ENCODE measurements at places on chromosomes 12 and 14. TPM values are rescaled to one million over a fixed set of nuclear protein-coding genes. Genes with fewer than 3 reads are reported as not detected.

RNASE7 gene
- not detected for total RNA-seq

GCH1 gene
- total RNA-seq = 7.1 TPM

B4GALNT1 gene
- total RNA-seq = 0.35 TPM

MDGA2 gene
- total RNA-seq = 0.18 TPM

CYP46A1 gene
- under 0.01 TPM for total RNA-seq

RHOJ gene
- total RNA-seq = 65.8 TPM

LRP1-AS gene
- total RNA-seq = not detected

SLC39A5 gene
- not detected for total RNA-seq

FKBP3 gene
- total RNA-seq = 36.6 TPM

KLRD1 gene
- 0.20 TPM for total RNA-seq

HOXC6 gene
- total RNA-seq = not detected

TAS2R31 gene
- total RNA-seq = 3.2 TPM

Measured in pulmonary artery endothelial cell (primary cell).